Common myeloid progenitor, CD34-positive (primary cell): ENCODE measurements at places on chromosomes 12 and 14.
A peak's percentile ranks its signal among the peaks of the same experiment; 100 is the strongest.

- DNase-seq: no peak
These were observed 269.0 kb downstream of the KCNH5 start for GRCh38 chr14:62776300-62776699.

DNA sequence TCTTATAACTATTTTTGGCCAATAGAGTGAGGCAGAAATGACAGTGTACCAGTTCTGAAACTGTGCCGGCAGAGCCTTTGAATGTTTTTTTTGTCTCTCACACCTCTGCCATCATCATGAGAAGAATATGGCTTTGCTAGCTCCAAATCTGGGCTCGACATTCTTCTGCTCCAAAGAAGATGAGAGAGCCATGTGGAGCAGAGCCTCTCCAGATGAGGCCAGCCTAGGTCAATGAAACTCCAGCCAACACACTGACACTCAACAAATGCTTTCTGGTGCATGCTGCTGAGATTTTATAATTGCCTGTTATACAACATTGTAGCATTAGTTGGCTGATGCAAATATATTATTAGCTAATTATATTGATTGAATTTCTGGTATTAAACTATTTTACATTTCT is 154.7 kb downstream of the SLC38A4 start:
- DNase-seq: no peak

GRCh38 chr12:111434680-111435338 is 29.1 kb downstream of the SH2B3 start:
- DNase-seq: peak; percentile 74

DNA sequence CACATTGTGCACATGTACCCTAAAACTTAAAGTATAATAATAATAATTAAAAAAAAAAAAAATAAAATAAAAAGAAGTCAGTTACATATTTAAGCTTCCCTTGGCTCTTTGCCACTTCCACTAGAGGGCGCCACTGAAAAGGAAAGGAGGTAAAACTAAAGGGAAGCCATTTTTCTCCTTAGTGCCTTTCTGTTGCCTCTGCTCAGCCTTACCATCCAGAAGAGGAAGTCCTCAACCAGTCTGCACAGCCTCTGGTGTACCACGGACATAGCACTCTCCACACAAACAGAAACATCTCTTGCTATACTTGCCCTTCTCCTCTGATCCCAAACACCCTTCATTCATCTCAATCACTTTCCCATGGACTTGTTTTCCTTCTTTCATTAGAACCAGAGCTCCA is 169.0 kb upstream of the EEA1 start:
- DNase-seq: peak; percentile 94

DNA sequence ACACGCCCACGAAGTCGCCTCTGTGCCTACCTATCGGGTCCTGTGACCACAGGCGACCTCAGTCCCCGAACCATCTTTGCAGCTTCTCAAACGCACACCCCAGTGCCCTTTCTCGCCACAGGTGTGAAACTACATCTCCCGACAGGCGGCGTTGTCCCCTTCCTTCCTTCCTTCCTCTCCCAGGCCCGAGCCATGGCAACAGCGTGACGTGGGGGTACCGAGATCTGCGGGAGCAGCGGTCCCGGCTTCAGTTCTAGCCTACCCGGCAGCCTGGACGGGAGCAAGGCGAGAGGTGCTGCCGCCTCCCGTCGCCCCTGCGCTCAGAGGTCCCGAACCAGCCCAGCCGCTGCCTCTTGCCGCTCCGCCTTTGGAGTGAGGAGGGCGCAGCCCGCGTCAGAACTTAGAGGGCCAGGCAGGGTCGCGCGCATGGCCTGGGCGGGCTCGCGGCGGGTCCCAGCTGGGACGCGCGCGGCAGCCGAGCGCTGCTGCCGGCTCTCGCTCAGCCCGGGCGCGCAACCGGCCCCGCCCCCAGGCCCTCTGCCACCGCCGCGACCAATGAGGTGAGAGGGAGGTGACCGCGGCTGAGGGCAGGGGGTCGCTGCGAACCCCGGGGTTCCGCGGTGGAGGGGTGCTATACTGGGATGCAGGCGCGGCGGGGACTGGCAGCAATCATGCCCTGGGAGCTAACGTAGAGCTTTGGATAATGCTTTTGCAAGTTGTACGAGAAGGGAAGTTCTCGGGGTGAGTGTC is at the start of gene COQ10A:
Gene COQ10A (plus strand): TSS at position 250 of the 750 bp plus-strand sequence. CDS start 177 bp downstream, at position 427.
- DNase-seq: peak; percentile 93

DNA sequence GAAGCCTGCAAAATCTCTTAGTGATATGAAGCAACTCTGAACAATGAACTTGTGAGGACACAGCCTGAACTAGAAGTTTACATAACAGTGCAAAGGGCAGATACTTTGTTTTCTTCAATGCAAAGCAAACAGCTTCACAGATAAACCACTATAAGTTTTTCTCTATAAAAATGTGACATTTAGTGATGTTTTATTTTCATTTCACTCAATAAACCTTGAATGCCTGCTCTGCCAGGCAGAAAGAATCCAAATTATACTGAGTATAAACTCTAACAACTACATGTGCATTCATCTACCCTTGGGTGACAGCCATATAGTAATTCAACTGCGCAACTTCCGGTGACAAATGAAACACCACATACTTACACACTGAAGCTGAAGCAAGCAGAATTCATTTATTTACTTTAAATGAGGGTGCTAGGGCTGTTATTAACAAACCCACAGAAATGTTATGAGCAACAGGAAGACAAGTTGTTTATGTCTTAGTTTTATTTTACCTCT is 10.3 kb downstream of the DCP1B start:
- DNase-seq: no peak

DNA sequence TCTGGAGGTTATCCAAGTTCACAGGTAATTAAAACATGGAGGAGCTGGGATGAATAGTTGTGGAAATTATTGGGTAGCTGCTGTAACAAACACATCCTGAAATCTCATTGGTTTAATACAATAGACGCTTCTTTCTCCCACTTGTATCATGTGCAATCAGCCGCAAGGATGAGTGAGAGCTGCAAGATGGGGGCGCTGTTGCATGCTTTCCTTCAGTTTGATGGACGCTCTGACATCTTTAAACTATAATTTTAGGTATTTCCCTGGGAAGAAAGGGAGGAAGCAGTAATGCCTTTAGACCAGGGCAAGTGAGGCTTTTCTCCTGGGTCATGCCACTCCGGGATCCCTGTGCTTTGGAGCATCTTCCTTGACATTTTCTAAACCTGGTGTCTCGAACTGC is 178.7 kb downstream of the PAWR start:
- DNase-seq: no peak

DNA sequence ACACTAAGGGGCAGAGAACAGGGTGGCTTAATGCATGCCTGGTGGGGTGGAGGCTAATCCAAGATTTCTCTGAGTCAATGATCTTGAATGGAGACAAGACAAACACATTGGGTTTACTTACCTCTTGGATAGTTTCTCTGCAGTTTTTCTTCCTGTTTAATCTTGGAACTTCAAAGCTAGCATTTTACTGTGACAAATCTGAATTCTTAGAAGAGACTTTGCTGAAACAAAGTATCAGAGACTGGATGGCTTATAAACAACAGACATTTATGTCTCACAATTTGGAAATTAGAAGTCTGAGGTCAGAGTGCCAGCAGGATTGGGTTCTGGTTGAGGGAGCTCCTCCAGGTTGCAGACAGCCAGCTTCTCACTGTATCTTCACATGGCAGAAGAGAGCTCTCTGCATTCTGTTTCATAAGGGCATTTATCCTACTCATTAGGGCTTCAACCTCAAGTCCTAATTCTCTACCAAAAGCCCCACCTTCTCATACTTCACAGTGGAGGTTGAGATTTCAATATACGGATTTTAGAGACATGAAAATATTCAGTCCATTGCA is 921.8 kb downstream of the VRK1 start:
- DNase-seq: no peak

DNA sequence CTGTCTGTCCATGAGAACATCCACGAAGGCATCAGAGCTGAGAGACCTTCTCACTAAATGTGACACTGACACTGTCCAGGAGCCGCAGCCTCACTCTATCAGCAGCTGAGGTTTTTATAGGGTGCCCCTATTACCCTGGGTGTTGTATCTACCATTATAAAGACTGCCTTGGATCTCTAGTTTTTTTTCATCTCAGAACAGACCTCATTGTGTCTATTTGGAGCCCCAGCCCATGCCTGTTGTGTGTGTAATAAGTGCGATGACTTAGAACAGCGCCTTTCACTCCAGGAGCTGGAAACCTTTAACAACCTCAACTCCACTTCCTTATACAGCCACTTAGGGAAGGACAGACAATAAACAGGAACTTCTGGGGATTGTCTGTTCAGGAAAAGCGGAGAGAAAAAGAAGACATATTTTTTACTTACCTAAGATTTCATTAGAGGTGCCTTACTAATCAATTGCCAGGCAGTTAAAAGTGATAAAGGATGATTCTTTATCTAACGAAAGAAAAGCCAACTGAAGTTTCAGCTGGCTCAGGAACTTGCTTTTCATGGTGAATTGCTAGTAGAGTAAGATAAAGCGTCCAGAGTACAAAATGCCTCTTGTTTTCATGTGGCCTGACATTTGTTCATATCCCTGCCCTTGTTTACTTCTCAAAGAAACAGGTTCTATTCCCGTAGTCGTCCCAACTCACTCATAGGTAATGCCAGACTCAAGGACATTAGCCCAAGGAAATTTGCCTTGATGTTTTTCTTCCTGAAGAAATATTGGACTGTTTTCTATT is 420.6 kb downstream of the RAD51B start:
- DNase-seq: no peak

GRCh38 chr12:4052691-4053090 is 179.5 kb upstream of the PARP11 start:
- no peak for DNase-seq

DNA sequence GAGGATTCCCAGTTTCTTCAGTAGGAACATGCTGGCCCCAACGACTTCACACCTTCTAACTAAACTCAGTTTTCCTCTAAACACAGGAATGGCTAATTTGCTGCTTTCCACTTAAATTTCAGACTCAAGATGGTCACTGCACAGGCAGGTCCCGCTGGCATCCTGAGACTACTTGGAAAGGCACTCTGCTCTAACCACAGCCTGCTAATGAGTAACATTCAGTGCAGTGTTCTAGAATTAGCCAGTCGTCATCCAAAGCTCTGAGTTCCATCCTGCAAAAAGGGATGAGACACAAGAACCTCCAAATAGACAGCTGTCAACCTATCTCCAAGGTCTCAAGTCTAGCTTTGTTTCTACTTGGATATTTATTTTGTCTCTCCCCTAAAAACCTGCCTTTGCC is 6.0 kb downstream of the CCDC92 start:
- DNase-seq: no peak

DNA sequence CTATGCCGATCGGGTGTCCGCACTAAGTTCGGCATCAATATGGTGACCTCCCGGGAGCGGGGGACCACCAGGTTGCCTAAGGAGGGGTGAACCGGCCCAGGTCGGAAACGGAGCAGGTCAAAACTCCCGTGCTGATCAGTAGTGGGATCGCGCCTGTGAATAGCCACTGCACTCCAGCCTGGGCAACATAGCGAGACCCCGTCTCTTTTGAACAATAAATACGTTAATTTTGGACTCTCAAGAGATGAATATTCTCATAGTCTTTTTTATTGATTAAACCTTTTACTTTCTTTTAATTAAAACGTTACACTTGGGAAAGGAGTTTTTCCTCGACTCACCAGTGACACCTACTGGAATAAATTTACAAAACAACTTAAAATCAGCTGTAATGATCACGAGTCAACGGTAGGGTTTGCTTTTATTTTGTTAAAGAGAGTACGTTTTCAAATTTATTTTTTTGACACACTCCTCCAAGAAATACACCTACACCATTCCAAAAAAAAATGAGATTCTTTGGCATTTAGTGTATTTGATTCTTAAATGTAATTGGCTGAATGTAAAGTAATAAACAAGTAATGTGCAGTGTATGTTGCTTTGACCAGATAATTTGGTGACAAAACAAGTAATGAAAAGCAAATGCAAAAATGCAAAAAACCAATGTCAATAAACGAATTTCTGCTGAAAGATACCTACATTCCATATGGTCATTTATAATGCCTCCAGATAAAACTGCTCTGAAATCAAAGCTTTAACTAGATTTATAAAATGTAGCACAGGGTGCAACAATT is 687 bp upstream of the RPS29 start:
- peak; percentile 86 for DNase-seq

- no peak for DNase-seq
These were observed 391.8 kb upstream of the DCN start for GRCh38 chr12:91574391-91574790.

GRCh38 chr14:74286736-74287135 is 16.0 kb downstream of the ABCD4 start:
- DNase-seq: no peak

DNA sequence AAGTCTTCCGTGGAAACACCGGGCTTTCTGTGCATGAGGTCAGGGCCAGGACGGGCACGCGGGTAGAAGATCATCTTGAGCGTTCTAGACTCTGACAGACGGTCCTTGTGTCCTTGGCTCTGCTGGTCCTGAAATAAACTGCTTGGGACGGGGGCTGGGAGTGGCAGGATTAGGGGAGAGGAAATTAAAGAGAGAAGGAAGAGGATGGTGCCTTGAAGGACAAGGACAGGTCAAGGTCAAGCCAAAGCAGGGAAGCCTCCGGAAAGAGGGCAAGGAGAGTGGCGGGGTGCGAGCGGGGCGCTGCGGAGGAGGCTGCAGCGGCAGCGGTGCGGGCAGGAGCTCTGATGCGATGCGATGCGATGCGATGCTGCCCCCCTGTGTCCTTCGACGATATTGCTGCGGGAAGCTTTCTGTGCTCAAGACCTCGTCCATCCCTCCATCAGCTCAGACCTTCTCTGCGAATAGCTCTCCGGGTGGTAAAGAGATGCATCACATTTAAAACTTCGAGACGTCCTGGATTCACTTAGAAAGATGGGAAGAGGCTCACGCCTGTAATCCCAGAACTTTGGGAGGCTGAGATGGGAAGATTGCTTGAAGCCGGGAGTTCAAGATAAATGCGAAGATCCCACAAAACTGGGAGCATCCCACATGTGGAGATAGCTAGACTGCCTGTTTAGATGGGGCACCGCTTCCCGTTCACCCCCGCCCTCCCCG is 110.1 kb upstream of the TMEM132D start:
- peak; percentile 59 for DNase-seq

GRCh38 chr12:96210376-96211055 is 16.3 kb downstream of the ELK3 start:
- DNase-seq: peak; percentile 80

- DNase-seq: no peak
These were observed 164.0 kb upstream of the SYT1 start for GRCh38 chr12:78700565-78700964.

DNA sequence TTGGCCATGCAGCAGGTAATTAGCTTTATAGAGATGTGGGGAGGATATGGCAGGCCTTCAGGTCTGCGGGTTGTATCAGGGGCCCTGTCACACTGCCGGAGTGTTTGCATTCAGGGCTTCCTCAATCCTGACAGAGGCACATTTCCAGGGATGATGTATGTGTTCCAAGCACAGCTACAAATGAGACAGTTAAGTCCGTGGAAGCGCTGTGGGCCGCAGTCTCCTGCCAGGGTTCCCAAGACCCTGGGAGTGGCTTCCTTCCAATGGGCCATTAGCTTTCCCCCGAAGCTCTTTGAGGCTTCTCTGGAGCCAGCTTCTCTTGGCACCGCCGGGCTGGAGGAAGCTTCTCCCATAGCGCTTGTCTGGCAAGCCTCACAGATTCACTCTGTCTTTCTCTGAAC is 1524.7 kb upstream of the TMEM132C start:
- DNase-seq: no peak

GRCh38 chr12:1517007-1517406 is 77.4 kb downstream of the FBXL14 start:
- no peak for DNase-seq

GRCh38 chr12:460261-461230 is 807 bp downstream of the B4GALNT3 start:
- peak; percentile 50 for DNase-seq

GRCh38 chr12:110844551-110845338 is 2.0 kb upstream of the CCDC63 start:
- peak; percentile 32 for DNase-seq
